Activated CD8-positive, alpha-beta memory T cell treated with anti-CD3 and anti-CD28 coated beads for 36 hours (primary cell): ENCODE measurements at places on chromosomes 2 and 18. TPM values are rescaled to one million over a fixed set of nuclear protein-coding genes. Genes with fewer than 3 reads are reported as not detected.

AQP12A gene
- not detected for total RNA-seq

UGT1A9 gene
- not detected for total RNA-seq

GKN1 gene
- not detected for total RNA-seq

DSG4 gene
- not detected for total RNA-seq

FN1 gene
- 0.19 TPM for total RNA-seq

NR4A2 gene
- total RNA-seq: 34.7 TPM
